ENCODE measurements at places on chromosomes 16 and 17. TPM values are rescaled to one million over a fixed set of nuclear protein-coding genes. Genes with fewer than 3 reads are reported as not detected.

The PRSS36 gene
- 1.0 TPM for total RNA-seq

DNA sequence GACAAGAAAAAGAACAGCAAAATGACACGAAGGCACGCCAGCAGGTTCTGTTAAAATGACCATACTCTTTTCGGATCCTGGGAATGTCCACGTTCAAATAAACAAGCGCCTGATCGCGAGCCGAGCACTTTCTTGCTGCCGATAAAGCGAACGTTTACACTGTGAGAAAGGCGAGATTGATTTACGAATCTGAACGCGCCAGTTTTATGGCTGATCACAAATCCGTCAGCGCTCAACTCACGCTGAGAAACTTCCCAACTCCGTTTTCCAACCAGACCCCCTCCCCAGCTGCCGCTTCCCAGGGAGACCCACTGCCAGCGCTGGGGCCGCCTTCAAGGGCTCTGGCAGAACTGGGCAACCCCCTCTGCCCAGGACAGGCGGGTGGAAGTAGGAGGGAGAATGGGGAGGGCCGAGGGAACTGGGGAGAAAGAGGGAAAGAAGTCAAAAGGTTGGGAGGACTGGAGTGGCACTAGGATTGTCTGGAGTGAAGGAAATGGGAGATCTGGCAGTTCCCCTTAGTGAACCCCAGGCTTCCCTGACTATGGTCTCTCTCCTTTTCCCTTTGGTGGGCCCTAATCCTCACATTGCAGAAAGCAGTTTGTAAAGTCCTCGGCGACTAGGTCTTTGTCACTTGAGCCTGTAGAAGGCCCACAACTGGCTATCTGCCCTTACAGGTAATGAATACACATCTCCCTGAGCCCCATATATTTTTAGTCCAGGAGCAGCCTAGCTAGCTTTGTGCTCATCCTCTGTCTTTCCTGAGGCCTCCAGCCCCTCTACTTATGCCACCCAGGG, 6.9 kb downstream of the HOXB4 start:
- no peak for DNase-seq

The GAS7 gene
- total RNA-seq: not detected

The PNMT gene
- total RNA-seq: not detected

DNA sequence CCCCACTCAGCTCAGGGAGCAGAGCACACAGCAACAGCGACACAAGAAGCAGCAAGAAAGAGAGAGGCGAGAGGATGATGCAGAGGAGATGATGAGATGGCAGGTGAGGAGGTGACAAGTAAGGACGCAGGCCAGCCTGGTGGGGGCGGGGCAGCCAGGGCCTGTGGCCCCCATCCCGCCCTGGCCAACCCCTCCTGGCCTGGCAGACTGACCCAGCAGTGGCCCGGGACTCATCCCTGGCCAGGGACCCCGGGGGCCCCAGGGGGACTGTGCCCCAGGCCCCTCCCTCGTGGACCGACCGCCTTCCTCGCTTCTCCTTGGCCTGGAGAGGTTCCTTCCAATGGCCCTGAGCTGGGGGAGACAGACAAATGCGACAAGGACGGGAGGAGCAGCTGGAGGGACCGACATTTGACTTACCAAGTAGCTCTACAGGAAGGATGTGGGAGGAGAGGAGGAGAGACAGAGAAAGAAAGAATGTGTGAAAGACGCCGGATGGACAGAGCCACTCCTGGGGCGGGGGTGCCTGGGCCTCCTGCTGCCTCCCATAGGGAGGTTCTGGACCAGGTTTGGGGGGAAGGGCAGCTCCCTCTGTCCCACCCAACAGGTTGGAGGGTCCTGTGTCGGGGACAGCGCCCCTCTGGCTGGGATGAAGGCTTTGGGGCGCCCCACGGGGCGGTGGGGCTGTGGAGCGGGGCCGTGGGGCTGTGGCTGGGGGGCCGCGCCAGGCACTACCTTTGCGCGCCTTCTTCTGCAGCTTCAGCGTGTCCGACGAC, 6.8 kb downstream of the MTSS2 start:
- DNase-seq: no peak

DNA sequence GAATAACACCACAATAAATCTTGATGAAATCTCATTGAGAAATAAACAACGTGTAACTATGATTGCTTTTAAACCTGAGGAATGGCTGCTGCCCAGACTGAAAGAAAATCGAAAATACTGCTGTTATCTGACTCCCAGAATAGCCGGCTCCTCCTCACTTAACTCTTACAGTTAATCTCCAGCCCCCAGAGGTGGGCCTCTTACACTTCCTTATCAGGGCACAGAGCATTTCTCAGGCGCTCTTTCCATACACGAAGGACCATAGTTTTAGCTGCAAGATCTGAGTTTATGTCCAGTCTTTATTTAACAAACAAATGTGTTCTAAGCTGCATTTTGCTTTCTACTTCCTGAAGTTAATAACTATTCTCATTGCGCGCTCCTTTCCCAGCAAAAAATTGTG, 206.9 kb downstream of the MAP2K4 start:
- DNase-seq: no peak

DNA sequence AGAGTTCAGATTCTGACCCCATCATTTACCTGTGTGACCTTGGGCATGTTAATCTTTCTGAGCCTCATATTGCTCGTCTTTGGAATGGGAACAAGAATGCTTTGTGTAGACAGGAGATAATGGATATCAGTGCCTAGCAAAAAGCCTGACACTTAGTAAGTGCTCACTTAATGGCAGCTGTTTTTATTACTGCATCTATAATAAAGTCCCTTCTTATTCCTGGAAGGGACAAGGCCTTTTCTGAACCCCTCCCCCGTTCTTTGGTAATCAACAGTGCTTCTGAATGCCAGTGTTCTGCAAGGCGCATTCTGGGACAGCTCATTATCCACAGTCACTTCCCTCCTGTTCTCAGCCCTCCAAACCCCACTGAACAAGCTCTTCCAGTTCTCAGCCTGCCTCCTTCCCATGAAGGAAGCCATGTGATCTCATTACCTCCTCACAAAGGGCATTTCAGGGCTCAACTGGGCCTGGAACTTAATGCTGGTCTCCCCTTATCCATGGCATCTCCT, 25.1 kb upstream of the SUPT4H1 start:
- no peak for DNase-seq

- no peak for DNase-seq
These were observed 37.1 kb downstream of the SOX8 start for GRCh38 chr16:1018447-1019198.

- DNase-seq: no peak
These were observed 25.6 kb upstream of the DOC2B start for GRCh38 chr17:206941-207560.

DNA sequence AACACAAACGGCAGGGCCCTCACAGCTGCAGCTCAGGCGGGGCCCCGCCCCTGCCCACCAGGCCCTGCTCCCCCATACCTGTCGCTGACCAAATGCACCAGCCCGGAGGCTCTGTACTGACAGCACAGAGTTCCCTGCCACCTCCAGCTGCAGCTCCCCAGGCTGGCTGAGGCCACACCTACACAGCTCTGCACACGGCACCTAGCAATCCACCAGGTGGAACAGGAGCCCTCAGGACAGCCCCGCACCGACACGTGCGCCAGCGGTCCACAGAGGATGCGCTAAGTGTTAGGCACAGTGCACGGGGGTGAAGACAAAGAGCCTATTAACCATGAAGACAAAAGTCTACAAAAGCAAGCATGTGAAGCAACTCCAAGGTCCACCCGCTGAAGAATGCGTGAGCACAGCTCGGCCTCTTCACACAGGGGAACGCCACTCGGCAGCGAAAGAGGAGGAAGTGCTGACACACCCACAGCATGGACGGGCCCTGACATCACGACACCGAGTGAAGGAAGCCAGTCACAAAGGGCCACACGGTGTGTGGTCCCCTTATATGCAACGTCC, 5.4 kb downstream of the ZCCHC14 start:
- DNase-seq: peak; percentile 73

GRCh38 chr17:72846399-72846798, 246.1 kb downstream of the SLC39A11 start:
- DNase-seq: no peak

GRCh38 chr17:66682283-66682682, 152.6 kb upstream of the CACNG5 start:
- no peak for DNase-seq

All from MCF 10A (cell line).